ENCODE measurements at places on chromosomes 5 and 9.

DNA sequence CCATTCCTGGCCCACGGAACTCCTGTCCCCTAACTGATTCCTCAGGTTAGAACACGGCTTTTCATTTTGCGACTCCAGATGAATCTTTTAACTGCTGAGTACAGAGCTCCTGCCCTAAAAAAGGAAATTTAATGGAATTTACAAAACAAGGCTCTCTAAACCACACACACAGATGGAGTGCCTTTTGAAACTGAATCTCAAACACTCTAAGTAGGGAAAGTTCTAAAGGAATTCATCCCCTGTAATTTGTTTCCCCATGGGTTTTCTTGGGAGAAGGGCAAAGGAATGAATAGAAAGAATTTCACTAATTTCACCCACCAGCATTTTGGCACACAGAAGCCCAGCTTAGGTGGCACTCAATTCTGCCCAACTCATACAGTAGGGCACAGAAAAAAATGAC lies 106.5 kb downstream of the THBS4 start:
- no peak for DNase-seq

DNA sequence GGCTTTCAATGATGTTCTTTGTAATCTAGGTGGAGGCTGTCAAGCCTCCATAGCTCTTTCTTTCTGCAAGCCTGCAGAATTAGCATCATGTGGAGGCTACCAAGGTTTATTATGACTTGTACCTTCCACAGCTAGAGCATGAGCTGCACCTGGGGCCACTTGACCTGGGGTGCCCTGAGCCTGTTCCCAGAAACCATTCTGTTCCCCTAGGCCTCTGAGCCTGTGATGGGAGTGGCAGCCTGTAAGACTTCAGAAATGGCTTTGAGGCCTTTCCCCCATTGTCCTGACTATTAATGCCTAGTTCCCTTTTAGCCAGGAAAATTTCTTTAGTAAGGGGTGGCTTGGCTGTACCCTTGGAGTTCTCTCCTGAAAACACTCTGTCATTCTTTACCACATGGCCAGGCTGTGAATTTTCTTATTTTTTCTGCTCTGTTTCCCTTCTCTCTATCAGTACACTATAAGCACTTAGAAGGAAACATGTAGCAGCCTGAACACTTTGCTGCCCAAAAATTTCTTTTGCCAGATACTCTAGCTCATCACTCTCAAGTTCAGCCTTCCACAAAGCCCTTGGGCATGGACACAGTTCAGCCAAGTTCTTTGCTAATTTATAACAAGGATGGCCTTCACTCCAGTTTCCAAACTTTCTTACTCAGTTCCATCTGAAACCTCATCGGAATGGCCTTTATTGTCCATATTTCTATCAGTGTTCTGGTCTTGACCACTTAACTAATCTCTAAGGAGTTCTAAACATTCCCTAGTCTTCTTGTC lies 61.4 kb upstream of the NR3C1 start:
- no peak for DNase-seq

DNA sequence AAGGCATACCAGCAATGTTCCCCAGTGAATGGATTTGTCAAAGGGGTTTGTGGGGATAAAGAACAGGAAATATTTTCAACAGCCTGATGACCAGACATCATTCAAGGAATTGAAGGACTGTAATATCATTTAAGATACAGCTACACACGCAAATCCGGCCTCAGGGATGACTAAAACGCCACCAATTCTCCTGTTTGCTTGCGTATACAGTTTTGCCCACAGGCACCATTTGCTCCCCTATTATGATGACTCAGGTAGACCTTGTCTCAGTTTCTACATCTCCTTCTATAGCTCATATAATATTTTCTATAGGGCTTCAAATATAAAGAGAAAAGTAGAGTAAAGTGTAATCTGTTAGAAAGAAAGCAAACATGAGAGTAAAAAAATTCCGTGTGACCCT lies 29.7 kb upstream of the ITGA1 start:
- no peak for DNase-seq

- no peak for DNase-seq
These were observed 169.4 kb upstream of the TMEM161B start for GRCh38 chr5:88438006-88438405.

DNA sequence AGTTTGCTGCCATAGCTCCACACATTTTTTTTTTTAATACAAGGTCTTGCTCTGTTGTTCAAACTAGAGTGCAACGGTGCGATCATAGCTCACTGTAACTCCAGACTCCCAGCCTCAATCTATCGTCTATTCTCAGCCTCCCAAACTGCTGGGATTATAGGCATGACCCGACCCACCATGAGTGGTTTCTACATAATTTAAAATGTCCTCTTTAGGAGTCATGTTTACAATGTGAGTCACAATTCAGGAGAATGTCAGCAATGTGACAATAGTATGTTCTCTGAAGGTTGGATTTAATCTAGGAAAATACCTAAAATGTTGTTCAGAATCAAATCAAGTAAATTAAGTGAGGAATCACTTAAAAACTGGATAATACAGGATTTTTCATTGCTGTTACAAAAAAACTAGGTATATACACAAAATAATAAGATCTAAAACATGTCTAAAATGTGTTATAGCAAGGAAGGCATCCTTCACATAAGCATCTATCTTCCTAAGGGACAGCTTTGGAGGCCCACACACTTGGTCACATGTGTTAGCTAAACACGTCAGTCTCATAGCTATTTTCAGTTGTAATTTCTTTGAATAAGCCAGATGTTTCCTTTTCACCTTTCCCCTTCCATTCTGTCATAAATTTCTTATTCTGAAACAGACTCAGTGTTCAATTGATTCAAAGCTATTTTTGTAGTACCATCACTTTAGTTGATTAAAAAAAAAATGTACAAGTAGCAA lies 30.0 kb upstream of the ELAVL2 start:
- no peak for DNase-seq

GRCh38 chr5:132800545-132800944 lies 12.6 kb upstream of the SOWAHA start:
- DNase-seq: no peak

GRCh38 chr9:32508728-32509127 lies 17.3 kb downstream of the RIGI start:
- DNase-seq: no peak

DNA sequence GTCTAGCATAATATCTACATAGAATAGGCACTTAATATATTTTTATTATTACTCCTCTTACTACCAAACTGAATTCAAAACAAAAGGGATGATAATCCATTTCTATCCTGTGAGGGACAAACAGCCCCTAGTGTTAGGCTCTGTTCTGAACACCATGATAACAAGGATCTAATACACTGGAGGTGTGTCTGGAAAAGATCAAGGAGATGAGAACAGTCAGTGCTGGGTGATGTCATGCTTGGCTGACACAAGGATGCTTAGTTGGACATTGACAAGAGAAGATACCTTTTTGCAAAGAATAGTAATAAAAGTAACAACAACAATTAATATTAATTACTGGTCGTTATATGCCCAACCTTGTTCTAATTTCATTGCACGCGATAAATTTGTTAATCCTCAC lies 458.7 kb downstream of the EBF1 start:
- no peak for DNase-seq

Measured in activated CD8-positive, alpha-beta memory T cell treated with anti-CD3 and anti-CD28 coated beads for 1 hour (primary cell).